Cortex of kidney (tissue), 1 donor: ENCODE measurements at places on chromosomes 16 and 17.

GRCh38 chr17:33277436-33278100, 15.5 kb downstream of the ASIC2 start:
- no peak for DNase-seq

- no peak for DNase-seq
Observed at GRCh38 chr17:72411124-72411563, 290.3 kb downstream of the SOX9 start.

DNA sequence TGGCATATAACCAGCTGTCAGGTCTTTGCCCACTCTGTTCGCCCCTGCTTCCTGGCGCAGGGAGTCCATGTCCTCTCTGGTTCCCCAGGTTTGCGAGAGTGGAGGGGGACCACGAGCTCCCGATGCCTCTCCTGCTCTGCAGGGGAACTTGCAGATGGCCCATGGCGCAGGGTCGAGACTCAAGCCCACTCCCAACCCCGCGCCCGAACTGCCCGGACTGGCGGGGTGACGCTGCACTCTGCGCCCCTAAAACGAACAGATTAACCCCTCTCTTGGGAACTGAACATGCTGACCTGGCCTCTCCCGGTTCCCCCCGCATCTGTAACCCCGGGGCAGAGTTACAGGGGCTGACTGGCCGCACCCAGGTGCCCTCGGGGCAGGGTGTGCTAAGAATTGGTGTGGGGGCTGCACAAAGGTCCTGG, 681 bp upstream of the PLA2G15 start:
- DNase-seq = no peak

DNA sequence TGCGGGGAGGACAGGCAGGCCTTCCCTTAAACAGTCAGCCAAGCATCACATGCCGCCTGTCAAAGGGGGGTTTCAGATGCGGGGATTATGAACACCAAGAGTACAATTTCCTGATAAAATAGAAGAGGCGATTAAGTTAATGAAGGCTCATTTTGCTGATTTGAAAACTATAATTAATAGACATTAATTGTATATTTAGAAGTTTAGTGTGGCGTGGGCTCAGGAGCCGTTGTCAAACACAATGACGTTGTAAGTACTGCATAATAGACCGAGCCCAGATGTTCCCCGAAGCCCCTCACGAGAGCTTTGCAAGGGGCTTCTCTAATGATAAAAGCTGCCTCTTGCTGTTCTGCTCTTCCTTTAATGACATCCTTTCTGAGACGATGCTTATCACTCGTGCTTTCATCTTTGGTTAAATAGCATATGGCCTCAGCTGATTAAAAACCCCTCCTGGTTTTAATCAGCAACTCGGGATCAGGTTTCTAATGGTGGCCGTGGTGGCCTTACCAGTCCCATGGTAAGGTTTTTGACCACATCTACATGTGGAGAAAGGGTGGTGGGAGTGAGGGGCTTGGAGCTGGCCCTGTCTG, 28.2 kb downstream of the SNX20 start:
- no peak for DNase-seq

GRCh38 chr16:53781023-53781605, 77.2 kb downstream of the FTO start:
- no peak for DNase-seq

GRCh38 chr17:48011405-48012150, 26.0 kb downstream of the COPZ2 start:
- no peak for DNase-seq

- DNase-seq = no peak
Observed at GRCh38 chr17:68324114-68324513, 32.8 kb downstream of the ARSG start.

DNA sequence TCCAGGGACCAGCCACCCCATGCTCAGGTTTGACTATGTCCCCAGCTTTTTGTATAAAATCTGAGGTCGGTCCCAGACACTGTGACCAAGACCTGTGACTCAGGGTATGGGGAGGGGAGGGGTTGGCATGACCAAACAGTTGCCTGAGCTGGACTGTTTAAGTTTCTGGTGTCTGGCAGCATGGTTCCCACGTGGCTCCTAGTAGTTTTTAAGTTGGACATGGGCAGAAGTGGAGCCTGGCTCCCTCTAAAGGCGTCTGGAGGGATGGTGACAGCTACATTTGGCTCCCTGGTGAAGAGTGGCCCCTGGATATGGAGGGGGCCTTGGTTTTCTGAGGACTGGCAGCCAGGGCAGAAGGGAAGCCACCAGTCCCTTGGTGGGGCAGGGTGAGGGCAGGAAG, 7.9 kb downstream of the SMCR8 start:
- no peak for DNase-seq

DNA sequence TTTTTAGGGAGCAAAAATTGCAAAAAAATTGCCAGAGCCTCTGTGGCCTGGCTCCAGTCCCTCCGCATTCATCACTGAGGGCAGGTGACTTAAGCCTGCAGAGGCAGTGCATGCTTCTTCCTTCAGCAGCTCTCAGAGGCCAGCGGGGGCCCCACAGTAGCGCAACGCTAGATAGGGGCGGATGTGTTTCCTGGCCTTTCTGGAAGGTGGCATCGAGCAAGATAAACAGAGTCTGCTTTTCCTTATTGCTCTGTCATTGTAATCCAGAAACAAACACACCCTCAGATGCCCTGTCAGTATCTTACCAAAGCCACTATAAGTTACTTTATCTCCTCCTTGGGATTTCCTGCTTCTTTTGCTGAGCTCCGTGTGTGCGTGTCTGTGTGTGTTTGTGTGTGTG, 75.5 kb upstream of the IRX6 start:
- no peak for DNase-seq
